GM12892 (cell line): ENCODE measurements at places on chromosomes 2 and 18.

GRCh38 chr2:182113334-182113733 is 127.7 kb downstream of the PPP1R1C start:
- no peak for DNase-seq

- DNase-seq: no peak
These were observed 22.4 kb upstream of the CD28 start for GRCh38 chr2:203683932-203684556.

GRCh38 chr2:164205347-164205746 is 415.9 kb downstream of the GRB14 start:
- DNase-seq: no peak

DNA sequence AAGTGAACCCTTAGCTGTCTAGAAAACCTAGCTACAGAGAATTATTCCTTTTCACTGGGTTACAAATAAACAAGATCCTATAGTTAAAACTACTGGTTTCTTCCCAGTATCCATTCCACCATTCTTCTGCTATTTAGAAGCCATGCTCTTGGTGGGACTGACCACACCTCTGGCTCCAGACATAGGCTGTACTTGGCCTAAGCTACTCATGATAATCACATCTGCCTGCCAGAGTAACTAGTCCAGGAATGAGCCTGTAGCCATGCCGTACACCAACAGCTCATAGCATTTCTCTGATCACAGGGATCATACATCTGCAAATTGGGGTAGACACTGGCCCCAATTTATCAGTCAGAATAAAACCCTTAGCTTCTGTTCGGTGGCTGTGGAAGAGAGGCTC is 33.7 kb downstream of the NABP1 start:
- no peak for DNase-seq

- no peak for DNase-seq
These were observed 83.8 kb downstream of the ADAM23 start for GRCh38 chr2:206527153-206527552.

DNA sequence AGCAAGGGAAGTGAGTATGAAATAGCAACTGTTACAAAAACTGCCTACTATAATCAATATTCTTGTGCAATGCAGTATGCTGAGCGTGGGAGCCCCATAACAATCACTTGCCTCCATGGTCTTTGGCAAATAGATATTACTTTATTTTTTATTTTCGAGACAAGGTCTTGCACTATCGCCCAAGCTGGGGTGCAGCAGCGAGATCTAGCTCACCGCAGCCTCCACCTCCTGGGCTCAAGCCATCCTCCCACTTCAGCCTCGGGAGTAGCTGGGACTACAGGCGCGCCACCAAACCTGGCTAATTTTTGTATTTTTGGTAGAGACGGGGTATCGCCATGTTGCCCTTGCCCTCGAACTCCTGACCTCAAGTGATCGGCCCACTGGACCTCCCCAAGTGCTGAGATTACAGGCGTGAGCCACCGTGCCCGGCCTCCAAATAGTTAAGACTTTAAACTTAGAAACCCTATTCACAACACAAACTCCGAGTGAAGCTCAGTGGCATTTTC is 1.2 kb upstream of the CCNT2 start:
- DNase-seq: no peak

DNA sequence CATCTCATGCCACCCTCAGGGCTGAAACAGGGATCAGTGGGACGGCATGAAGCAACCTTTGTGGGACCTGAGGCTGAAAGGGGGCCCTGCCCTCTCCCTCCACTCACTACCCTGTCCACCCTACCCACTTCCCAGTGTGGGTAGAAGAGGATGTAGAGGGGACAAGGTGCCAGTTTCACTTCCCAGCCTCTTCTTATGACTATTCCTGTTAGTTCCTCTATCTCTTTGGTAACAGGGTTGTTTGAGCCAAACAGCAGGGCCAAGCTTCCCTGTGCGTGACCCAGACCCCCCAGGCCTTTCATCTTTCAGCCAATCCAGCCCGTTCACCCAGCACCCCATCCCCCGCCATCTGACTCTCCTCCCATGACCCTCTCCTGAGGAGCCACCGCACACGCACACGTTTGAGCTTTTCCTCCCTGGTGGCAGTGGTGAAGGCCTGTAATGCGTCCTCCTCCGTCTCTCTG is 82.3 kb downstream of the STPG4 start:
- DNase-seq: no peak

DNA sequence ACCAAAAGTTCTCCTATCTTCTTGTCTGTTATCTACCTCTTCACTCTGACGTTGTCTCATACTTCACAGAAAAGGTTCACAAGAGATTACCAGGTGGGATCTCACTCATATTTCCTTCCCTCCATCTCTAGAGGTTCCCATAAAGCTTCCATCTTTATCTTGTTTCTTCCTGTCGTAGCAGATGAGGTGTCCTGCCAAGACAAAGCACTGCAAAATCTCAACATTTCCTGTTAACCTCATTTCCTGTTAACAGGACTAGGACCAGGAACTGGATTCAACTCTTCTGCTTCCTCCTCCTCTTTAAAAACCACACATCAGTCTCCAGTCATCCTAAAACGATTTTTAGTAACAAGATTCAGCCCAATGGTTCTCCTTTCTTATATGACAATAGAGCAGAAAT is 512.8 kb upstream of the NRP2 start:
- DNase-seq: no peak

GRCh38 chr18:22493940-22494339 is 76.2 kb upstream of the CTAGE1 start:
- no peak for DNase-seq

GRCh38 chr2:219296142-219296541 is 13.1 kb downstream of the PTPRN start:
- DNase-seq: no peak

GRCh38 chr18:76948345-76948744 is 126.0 kb downstream of the ZNF236 start:
- DNase-seq: no peak

GRCh38 chr2:201572846-201573508 is 70.3 kb downstream of the TMEM237 start:
- DNase-seq: no peak

DNA sequence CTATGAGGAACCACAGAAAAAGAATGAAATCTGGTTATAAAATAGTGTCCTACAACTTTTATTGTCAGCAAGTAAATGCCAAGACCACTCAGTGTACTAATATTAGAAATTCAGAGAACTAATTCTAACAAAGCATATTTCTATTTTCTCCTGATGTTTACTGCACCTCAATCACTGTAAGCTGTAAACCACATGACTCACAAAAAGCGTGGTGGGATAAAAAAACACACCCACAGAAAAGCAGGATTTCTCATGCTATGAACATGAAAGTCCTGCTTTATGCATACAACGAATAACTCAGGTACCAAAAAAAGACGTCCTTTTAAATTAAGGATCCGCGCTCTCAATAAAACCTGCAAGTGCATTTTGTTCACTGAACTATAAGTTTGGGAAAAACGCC is 797 bp downstream of the TXNL4A start:
- no peak for DNase-seq
